Activated CD8-positive, alpha-beta memory T cell treated with anti-CD3 and anti-CD28 coated beads for 4 hours (primary cell): ENCODE measurements at places on chromosomes 4 and X.

GRCh38 chrX:154458954-154459778 is 1.1 kb downstream of the PLXNA3 start:
- no peak for DNase-seq

- no peak for DNase-seq
Measured at GRCh38 chr4:26459054-26459755, 31.1 kb downstream of the CCKAR start.

GRCh38 chr4:79540143-79540542 is 132.1 kb upstream of the GK2 start:
- no peak for DNase-seq

GRCh38 chrX:31331015-31331414 is 259.2 kb upstream of the FTHL17 start:
- DNase-seq: no peak

DNA sequence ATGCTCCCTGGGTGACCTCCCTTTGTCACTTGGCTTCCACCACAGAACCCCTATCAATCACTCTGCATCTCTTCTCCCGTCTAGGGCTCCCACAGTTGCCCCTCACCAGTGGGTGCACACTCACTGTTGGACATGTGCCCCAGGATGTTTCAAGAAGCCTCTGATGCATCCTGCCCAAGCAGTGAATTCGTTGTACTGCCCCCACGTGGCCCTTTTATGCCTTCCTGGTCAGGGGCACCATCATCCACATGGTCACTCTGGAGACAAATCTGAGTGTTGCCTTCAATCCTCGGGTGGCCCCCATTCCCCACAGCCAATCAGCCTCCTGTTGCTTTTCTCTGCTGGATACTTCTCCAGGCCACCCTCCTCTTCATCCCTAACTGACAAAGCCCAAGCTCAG is 12.2 kb downstream of the ITIH6 start:
- no peak for DNase-seq

- no peak for DNase-seq
Measured at GRCh38 chr4:109079731-109080130, 222.7 kb downstream of the COL25A1 start.

DNA sequence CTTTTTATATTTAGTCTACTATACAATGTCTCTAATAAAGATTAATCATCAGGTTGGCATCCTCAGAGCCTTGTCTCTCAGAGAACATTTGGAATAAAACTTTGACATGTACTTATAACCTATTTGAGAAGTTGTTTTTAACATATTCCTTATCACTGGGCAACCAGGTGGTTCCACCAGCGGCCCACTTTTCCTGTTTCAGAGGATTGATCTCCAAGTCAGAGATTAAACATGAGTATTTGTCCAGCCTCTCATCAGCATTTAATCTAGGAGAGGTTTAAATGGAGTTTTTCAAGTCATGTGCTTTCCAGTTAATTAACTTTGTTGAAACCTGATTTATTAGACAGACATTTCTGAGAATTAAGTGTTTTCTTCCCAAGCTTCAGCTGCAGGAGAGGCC is 345.5 kb downstream of the GRXCR1 start:
- no peak for DNase-seq
